Activated CD4-positive, alpha-beta T cell treated with anti-CD3 and anti-CD28 coated beads for 48 hours (primary cell): ENCODE measurements at places on chromosomes 12 and 14.

- no peak for DNase-seq
Measured at GRCh38 chr14:58730792-58731464, 93.2 kb downstream of the DACT1 start.

- DNase-seq, result no peak
Measured at GRCh38 chr14:102461490-102462338, 47.9 kb downstream of the ANKRD9 start.

DNA sequence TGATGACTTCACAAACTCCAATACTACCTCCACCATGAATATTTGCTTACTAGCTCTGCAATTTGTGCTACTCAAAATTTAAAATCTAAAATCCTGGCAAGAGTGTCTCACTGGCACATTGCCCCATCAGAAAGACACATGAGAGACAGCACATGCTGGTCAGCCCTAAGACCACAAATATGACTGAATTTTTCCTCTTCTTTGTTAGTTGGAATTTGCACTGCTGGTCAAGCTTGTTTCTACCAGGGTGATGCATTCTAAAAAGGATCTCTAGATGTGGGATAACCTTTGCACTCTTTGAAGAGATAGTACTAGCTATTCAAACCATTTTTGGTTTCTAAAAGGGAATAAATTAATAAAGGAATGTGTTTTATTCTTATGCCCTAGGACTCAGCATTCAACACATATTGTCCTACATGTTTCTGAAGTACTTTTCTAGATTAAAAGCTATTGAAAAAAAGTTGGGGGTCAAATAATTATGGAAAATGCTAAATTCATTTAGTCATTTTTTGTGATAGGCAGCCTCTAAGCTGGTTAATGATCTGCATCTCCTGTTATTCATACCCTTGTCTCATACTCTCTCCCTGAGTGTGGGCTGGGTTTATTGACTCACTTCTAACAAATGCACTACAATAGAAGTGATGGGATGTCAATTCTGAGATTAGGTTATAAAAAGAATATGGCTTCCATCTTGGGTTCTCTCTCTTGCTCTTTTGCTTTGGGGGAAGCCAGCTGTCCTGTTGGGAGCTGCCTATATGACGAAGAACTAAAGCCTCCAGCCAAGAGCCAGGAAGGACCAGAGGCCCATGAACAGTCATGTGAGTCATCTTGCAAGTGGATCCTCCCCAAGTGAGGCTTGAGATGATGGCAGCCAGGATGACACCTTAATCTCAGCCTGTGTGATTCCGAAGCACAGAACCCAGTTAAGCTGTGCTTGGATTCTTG is 211.5 kb upstream of the CRY1 start:
- DNase-seq, result no peak

DNA sequence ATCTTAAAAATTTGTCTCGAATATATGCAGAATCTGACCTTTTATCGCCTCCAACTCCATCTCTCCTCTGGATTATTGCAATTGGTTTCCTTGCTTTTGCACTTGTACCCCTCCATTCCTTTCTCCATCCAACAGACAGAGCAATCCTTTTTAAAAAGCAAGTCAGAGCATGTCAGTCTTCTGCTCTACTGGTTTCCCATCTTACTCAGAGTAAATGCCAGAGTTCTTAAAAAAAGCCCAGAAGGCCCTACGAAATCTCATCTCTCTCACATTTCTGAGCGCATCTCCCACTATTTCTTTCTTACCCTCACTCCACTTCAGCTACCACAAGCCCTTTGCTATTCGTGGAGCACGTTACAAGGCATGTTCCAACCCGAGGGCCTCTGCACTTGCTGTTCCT is 236.9 kb upstream of the DDHD1 start:
- DNase-seq, result no peak

DNA sequence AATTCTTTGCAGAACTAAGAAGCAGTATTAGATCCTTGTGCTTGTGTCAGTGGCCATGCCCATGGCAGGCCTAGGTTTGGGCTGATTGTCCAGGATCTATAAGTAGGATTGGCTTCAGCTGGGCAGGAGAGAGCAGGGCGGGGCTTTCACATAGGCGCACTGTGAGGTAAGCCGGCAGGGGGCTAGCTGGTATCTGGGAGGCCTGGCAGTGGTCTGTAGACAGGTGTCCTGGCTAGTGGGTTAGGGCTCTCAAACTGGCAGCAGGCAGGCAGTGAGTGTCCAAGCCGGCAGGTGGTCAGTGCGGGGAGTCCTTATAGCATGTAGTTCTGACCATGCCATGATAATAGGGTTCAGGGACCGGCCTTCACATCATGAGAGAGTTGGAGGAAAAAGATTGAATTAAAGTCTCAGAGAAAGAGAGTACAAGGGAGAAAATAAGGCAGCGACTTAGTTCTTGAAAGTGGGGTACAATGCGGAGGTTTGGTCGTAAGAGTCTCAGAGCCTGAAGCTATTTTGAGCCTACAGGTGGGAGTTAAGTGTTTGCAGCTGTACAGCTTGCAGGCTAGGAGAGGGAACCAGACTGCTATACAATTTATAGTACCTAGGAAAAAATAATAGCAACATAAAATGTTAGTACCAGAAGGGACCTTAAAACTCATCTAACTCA is 137.4 kb downstream of the TPH2 start:
- DNase-seq, result no peak

GRCh38 chr12:65634626-65635331 is 189.5 kb upstream of the HMGA2 start:
- no peak for DNase-seq

GRCh38 chr14:101122237-101123141 is 219.0 kb upstream of the RTL1 start:
- DNase-seq, result no peak

DNA sequence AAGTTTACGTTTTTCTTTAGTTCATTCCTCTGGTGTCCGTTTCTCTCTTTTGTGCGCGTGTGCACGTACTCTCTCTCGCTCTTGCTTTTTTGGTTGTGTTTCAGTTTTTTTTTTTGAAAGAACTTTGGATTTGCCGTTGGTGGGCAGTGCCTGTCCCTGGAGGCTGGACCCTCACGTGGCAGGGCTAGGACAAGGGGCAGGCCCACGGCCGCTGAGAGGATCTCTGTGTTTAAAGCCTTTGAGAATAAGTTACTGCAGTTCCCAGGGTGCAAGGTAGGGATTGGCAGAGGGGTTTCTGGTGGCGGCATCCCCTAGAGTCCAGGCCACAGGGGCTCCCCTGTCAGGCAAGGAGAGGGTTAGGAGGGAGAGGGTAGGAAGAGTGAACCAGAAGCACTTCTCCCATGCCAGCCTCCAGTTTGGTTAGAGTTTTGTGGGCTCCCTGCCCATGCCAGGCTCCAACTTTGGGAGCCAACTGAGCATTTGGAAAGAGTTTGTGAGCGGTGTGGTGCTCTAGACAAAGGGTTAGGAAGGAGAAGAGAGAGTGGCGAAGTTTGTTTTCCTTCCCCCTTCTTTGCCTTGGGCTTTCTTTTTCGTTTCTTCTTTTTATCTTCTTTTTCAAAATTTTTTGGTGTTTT is 30.5 kb downstream of the ZFHX2 start:
- DNase-seq, result no peak

GRCh38 chr14:51682411-51682810 is 30.7 kb downstream of the FRMD6 start:
- no peak for DNase-seq

DNA sequence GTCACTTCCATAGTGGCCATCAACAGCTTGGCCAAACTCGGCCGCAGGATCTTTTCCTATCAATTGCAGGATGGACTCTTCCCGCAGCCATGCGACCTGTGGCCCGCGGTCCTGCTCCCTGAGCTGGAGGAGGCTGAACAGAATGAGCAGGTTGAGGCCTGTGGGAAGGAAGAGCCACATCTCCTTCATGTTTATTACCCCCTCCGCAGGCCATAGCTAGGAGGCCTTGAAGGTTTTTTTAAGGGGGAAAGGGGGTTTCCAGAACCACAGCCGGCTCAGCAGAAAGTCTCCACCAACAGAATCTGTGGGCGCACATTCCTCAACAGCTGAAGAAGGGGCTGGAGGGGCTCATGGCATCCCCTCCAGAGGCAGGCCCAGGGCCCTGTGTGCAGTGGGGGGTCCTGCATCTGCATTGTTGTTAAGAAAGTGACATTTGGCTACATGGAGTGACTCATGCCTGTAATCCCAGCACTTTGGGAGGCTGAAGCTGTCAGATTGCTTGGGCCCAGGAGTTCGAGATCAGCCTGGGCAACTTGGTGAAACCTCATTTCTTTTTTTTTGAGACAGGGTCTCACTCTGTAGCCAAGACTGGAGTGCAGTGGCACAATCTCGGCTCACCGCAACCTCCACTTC is 25.2 kb upstream of the PPP1R13B start:
- DNase-seq, result peak; percentile 13

GRCh38 chr12:62933602-62934238 is 1.2 kb downstream of the PPM1H start:
- no peak for DNase-seq

DNA sequence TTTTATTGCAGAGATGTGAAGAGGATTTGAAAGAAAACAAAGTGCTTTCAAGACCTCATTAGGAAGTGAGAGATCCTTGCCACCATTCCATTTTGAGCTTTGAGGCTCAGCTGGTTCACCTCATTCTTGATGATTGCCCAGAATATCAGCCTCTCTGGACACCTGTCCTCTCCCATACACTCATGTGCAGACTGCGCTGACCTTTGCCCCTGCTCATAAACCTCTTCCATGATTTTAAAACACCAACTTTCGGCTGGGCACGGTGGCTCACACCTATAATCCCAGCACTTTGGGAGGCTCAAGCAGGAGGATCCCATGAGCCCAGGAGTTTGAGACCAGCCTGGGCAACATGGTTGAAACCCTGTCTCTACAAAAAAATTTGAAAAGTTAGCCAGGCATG is 8.9 kb downstream of the COX14 start:
- no peak for DNase-seq

DNA sequence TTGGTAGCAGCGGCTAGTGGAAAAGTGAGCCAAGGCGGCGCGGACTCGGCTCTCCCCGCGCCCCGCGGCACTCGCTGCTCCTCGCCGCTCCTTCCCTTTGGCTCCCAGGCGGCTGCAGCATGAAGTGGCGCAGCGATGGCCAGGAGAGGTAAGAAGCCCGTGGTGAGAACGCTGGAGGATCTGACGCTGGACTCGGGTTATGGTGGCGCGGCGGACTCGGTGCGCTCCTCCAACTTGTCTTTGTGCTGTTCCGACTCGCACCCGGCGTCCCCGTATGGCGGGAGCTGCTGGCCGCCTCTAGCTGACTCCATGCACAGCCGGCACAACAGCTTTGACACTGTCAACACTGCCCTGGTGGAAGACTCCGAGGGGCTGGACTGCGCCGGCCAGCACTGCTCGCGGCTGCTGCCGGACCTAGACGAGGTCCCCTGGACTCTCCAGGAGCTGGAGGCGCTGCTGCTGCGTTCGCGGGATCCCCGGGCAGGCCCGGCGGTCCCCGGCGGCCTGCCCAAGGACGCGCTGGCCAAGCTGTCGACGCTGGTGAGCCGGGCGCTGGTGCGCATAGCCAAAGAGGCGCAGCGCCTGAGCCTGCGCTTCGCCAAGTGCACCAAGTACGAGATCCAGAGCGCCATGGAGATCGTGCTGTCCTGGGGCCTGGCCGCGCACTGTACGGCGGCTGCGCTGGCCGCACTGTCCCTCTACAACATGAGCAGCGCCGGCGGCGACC is 225.6 kb upstream of the CRY1 start:
- peak; percentile 36 for DNase-seq

- no peak for DNase-seq
Measured at GRCh38 chr14:56738020-56738419, 72.3 kb downstream of the OTX2 start.

DNA sequence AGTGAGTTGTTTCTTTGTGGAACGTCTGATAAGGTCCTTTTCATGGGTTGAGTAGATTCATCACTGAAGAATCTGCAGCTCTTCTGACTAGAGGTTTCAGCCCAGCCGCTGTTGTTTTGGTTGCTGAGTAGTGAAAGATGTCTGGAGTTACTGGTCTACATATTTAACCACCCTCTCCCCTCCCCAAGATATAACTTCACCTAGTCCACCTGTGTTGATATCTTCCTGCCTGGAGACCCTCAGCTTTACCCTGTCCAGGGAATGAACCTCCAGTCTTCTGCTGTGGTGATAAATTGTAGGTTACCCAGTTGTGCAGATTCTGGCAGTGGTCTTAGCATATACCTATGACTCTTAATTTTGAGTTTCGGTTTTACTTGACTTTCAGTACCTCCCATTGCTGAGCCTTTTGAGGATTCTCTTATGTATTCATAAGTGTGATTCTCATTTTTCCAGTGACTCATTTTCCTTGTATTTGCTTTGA is 62.9 kb downstream of the CCDC91 start:
- DNase-seq, result peak; percentile 61

DNA sequence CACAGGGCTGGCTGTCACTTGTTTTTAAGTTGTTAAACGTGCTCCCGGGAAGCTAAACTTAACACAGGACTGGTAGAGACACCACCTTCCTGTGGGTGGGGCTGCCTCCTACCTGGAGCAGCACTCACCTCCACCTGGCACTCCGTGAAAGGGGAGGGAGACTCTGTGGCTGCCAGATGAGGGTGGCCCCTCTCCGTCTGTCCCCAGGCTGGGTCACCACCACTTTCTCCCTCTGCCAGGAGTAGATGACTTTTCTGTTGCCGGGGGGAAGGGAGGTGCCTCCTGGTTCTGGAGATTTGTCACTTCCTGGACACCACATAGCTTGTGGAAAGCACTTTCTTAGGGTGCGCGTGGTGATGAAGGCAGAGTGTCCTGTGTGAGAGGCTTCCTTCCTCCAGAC is 81.3 kb downstream of the WDR20 start:
- no peak for DNase-seq

DNA sequence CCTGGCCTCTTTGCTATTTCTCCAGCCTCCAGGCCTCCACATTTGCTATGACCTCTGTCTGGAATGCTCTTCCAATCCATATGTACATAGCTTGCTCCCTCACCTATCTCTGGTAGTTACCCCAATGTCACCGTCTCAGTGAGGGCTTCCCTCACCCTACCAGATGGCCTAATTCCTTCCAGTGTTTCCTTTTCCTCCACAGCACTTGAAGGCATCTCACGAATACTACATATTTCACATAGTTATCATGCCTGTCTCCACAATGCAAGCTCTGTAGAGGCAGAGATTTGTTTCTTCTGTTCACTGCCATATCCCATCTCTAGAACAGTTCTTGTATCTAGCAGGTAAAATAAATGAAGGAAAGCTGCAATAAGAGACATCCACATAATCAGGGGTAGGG is 21.3 kb upstream of the HSP90B1 start:
- no peak for DNase-seq

GRCh38 chr14:26531894-26532293 is 65.9 kb downstream of the NOVA1 start:
- DNase-seq, result no peak

DNA sequence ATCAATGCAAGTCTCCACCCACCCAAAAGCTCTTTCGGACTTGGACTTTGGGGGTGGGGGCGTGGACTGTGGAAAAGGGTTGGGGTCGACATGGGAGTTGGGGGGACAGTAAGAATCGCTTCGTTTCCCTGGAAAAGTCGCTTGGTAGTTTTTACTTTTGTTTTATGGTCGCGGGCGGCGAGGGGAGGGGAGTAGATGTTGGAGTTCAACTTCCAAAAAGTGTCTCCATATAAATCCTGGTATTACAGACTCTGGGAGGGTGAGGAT is 568 bp upstream of the BCL11B start:
- no peak for DNase-seq

- no peak for DNase-seq
Measured at GRCh38 chr12:44015333-44015941, 179.6 kb downstream of the TMEM117 start.
